Inflammatory macrophage treated with lipopolysaccharide for 4 hours (primary cell): ENCODE measurements at places on chromosomes 16 and 17.

GRCh38 chr17:74603746-74604145, 11.7 kb upstream of the CD300LD start:
- no peak for DNase-seq

DNA sequence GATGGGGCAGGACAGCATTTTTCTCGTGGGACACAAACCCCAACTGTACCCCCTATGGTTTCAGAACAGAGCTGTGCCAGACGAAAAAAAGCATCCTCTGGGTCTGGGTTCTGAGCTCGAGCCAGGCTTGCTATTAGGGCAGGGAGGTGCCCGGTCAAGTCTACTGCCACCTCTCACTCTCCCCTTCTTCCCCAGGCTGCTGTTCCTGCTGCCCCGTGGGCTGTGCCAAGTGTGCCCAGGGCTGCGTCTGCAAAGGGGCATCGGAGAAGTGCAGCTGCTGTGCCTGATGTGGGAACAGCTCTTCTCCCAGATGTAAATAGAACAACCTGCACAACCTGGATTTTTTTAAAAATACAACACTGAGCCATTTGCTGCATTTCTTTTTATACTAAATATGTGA, 1.1 kb downstream of the MT1E start:
- DNase-seq = no peak

GRCh38 chr17:16085066-16085699, 85.6 kb downstream of the TTC19 start:
- DNase-seq = peak; percentile 51

DNA sequence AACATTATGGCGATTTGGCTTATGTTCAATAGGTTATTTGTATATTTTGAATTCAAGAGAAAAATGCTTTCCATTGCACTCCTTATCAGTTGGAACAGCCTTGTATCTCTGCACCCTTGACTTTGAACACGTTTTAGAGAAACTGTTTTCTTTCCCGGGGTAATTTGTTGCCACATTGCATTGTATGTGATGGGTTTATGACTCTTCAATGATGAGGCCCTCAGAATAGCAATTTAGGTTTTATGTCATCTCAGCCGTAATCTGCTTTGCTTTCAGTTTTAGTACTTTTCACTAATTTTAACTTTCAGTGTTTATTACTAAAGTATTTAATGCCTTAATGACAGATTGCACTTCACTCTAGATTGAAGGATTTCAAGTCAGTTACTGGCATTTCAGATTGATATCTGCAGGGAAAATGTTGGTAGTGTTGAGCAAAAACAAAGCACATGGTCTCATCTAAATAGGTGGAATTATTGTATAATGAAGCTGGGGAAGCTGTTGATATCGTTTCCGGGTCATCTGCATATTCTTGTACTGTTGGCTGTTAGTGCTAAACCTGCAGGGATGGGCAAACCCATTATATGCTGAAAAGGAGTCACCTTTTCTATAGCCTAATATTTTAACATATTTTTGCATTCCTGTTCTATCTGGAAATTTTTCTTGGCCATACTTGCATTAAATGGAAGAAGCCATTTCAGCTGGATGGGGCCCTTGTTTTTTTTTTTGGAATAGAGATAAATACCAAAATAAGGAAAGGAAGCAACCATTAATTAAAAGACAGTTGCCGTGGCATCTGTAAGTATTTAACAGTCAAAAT, 2.0 kb downstream of the LUC7L3 start:
- peak; percentile 66 for DNase-seq

DNA sequence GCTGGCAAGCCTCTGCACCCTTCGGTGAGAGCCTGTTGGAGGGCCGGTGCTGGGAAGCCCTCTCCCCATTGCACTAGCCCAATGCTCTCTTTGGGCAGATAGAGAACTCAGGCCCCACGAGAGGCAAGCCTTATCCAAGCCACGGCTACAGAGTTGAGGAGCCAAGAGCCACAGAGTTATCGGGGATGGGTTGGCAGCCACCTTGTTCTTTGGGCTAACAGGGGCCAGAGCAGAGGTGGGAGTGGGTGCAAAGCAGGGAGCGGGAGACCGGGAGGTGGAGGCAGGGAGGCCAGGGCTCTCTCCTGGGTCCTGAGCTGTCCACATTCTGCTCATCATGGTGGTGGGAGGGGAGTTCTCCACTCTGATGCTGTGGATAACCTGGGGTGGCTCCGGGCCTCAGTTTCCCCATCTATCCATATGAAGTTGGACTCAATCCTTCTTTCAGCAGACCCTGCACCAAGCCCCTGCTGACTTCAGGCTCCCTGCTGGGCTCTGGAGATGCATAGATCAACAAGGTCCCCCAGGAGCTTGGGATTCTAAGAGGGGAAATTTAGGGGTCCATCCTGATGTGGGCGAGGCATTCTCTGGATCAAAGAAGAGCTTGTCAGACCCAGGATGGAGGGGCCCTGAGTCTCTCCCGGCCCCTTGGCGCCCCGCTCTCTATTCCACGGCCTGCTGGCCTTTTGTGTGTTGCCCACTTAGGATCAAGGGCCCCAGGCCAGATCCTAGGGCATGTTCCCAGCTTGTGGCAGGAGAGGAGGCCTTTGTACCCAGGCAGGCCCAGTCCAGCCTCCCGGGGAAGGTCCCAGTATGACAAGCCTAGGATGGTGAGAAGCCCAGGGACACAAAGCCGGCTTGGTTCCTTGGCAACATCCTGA, 557 bp upstream of the CX3CL1 start:
- DNase-seq = no peak

DNA sequence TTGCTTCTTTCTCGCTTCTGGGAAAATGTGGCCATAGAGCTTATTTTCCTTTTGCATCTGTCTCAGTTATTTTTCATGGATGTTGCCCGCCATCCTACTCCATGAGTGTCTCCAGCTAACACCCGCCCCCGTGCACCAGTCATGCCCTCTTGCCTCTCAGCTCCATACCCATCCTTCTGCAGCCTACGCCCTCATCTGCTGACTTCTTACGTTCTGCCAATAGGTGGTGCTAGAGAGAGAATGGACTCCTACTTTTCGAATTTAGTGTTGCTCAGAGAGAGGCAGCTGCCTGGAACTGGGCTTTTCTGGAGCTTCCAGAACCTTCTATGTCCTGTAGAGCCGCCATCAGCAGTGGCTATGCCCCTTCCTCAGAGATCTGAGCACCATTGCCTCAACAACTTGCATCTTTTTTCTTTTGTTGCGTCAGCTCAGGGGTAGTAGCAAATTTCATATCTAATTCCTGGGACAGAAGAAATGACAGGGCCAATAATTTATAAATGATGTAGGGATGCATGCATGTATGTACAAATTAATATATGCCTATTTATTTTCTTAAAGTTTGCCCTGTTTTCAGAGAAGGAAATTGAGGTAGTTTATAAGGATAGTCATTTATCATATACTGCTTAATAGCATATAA, 119.7 kb upstream of the MYOCD start:
- peak; percentile 32 for DNase-seq
